ENCODE measurements at places on chromosomes 2 and 18. TPM values are rescaled to one million over a fixed set of nuclear protein-coding genes. Genes with fewer than 3 reads are reported as not detected.

The EHD3 gene
- total RNA-seq, result 20.2 TPM

The SLC23A3 gene
- total RNA-seq, result 0.23 TPM

The MOGAT1 gene
- total RNA-seq, result not detected

The PARD6G gene
- 2.2 TPM for total RNA-seq

The CD302 gene
- total RNA-seq, result 118 TPM

The KLHL14 gene
- total RNA-seq, result 1.1 TPM

The RIT2 gene
- total RNA-seq, result not detected

The ECEL1 gene
- total RNA-seq, result not detected

The NXPH2 gene
- total RNA-seq, result 0.19 TPM

The IL1RN gene
- total RNA-seq, result 23.1 TPM

The PLEKHB2 gene
- 34.9 TPM for total RNA-seq

The C2orf68 gene
- total RNA-seq, result 13.4 TPM

The CNTNAP5 gene
- not detected for total RNA-seq

The HK2 gene
- total RNA-seq, result 3.5 TPM

The DYNC2LI1 gene
- 6.1 TPM for total RNA-seq

The DYSF gene
- 20.8 TPM for total RNA-seq

The GPR155 gene
- total RNA-seq, result 9.4 TPM

The OSR1 gene
- 0.70 TPM for total RNA-seq

The UGT1A4 gene
- 136 TPM for total RNA-seq

The VSNL1 gene
- total RNA-seq, result 32.9 TPM

The CCDC102B gene
- total RNA-seq, result 4.5 TPM

The TRPM8 gene
- 1.1 TPM for total RNA-seq

The RPRM gene
- total RNA-seq, result not detected

The SGPP2 gene
- not detected for total RNA-seq

The FEV gene
- total RNA-seq, result not detected

The WNT10A gene
- total RNA-seq, result 0.08 TPM

The TMEM17 gene
- 0.70 TPM for total RNA-seq

The FAM228A gene
- total RNA-seq, result 0.17 TPM

The TFPI gene
- 109 TPM for total RNA-seq

The SULT1C4 gene
- 12.8 TPM for total RNA-seq

The PKDCC gene
- 24.9 TPM for total RNA-seq

The GAL3ST2 gene
- total RNA-seq, result 0.23 TPM

The GPN1 gene
- 17.2 TPM for total RNA-seq

The EIF2AK3 gene
- 9.2 TPM for total RNA-seq

The CCDC74A gene
- total RNA-seq, result 0.42 TPM

The MRPS5 gene
- total RNA-seq, result 21.7 TPM

The CD226 gene
- total RNA-seq, result 4.4 TPM

The REG3G gene
- total RNA-seq, result not detected

The ARHGAP15 gene
- total RNA-seq, result 17.9 TPM

The SDC1 gene
- 269 TPM for total RNA-seq

All from liver (tissue), 10 donors.